ENCODE measurements at places on chromosomes 5 and 9.

- no peak for DNase-seq
Measured at GRCh38 chr5:176818391-176819098, 8.2 kb downstream of the UNC5A start.

DNA sequence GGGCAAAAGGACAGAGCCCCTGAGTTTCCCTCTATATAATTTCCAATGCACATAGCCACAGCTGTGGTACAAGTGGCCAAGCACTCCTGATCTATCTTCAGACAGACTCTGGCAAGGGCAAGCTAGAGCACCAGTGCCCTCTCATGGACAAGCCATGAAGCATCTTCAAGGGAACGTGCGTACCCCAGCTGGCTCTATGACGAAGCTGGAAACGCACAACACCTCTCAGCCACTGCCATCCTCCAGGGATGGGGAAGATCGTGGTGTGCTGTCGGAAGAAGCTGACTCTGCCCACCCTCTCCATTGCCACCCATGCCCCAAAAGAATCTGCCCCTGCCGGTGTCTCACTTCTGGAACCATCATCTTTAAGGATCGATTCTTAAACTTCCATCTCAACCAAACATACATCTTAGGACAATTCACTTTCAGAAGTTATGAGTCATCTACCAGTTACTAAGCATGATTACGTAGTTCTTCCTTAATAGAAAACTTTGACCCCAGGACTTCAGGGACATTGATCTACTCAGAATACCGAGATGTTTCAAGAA lies 482.9 kb downstream of the AGTPBP1 start:
- peak; percentile 18 for DNase-seq

- DNase-seq = no peak
Measured at GRCh38 chr5:35902046-35902672, 36.3 kb downstream of the CAPSL start.

- DNase-seq = no peak
Measured at GRCh38 chr9:25206027-25206426, 472.2 kb downstream of the TUSC1 start.

DNA sequence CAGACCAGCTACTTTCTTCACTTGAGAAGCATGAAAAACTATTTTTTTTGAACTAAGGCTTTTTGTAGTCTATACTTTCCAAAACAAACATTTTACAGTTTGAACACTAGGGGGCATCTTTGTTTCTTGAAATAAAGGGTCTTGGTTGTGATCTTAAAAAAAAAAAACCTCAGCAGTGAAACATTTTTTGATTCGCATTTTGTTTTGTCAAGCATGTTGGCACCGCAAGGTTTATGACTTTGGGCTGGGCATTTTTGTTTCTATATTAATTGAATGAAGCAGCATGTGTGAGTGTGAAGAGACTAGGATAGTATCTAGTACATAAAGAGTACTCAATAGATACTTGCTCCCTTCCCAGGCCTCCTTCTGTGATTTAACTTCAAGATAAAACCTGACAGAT lies 31.6 kb upstream of the ACOT12 start:
- peak; percentile 26 for DNase-seq

DNA sequence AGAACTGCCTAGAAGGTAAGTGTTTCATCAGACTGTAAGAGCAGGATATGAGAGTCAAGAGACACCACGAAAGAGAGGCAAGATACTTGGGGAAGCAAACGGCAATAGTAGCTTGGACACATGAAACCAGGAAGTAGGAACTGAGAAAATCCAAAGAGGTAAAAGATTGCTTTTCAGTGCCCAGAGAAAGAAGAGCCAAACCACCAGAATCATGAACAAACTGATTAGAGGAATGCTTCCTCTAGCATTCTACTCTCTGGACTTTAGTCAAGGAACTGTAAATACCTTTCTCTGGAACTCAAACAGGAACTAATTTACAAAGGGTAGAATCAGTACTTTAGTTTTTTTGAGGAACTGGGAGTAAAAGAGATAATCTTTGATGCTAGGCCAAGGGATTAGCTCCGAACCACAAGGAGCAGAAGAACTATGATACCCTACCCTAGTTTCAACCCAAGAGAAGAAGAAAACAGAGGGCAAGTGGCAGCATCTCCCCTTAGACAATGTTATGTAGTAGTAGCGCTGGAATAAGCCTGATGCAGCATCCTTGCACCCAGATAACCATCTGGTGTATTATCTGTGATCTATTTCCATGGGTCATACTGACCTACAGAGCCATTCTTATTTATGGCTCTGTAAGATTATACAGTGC lies 41.3 kb downstream of the EFCAB9 start:
- no peak for DNase-seq

- DNase-seq = peak; percentile 12
Measured at GRCh38 chr5:37005946-37006540, 129.5 kb downstream of the NIPBL start.

GRCh38 chr5:116292321-116292720 lies 207.5 kb downstream of the COMMD10 start:
- DNase-seq = no peak

DNA sequence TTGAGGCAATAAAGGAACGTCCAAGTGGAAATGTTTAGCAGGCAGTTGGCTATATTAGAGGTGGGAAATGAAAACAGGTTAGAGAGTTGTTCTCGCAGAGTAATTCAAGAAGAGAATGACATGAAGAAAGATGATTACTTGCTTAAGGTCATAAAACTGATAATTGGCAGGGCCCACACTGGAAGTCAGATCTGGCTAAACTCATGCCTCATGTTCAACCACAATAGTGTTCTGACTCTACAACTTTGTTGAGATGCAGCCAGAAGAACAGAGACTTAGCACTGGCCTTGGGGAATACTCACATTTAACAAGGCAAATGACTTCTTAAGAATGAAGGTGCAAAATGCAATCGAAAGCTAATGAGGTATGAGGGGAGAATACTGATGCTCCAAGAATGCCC lies 27.2 kb upstream of the TNFSF8 start:
- DNase-seq = no peak

DNA sequence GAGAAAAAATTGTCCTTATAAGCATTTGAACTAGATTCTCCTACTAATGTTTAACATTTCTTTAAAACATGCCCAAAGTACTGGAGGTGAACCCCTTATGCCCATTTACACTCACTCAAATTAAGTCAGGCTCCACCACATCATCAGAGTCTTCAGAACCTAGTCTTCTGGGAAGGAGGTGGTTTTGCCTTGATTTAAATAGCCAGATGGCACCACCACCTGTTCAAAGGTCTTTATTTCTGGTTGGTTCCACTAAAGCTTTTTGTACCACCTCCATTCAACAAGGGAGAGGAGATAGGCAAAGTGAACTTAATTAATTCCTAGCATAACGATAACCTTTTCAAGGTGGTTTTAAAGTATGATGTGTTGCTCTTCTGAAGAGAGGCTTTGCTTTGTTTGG lies 189.5 kb downstream of the SLF1 start:
- no peak for DNase-seq

DNA sequence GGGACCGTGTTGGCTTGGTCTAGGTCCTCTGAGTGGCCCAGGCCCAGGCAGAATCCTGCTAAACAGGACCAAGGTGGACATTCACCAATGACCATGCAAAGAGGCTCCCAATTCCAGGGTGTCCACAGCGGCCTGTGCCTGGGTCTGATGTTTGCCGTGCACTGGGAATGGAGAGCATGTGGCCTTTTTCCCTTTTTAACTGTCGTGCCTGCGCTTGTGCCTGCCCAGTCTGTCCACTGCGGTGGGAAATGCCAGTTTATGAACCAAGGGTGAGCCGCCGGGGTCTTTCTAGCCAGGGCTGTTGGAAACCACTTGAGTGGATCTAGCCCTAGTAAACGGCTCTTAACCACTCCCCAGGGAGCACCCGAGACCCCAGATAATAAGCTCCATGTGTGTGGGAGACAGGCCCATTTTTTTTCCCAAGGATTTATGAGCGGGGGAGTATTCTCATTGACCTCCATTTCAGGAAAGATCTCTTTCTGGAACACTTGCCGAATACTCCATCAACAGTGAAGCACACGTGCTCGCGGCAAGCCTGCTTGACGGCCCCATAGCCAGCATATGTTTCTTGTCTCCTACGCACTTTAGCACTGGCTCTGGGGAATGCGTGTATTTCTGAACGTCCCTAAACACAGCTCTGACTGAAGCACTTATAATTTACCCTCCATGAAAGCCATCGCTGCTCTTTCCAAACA lies 93.2 kb upstream of the PHYKPL start:
- DNase-seq = no peak

GRCh38 chr5:138698713-138699112 lies 54.5 kb upstream of the CTNNA1 start:
- DNase-seq = no peak

GRCh38 chr9:8643464-8643863 lies 843.9 kb upstream of the DMAC1 start:
- no peak for DNase-seq

DNA sequence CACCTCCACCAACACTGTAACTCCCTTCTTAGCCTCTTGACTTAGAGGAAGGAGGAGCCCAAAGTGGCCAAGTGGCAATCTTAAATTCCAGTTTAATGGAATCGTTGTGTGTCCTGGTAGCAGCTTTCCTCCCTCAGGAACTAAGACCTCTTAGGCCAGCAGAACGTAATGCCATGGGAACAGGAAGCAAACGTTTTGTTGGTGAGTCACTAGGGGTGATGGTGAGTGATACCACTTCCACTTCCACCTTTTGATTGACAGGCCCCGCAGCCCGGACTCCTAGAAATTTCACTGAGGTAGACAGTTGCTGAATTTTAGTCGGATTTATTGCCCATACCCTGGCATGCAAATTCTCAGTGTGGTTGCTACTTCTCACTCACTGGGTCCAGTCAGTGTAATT lies 94.2 kb upstream of the FBN2 start:
- no peak for DNase-seq

DNA sequence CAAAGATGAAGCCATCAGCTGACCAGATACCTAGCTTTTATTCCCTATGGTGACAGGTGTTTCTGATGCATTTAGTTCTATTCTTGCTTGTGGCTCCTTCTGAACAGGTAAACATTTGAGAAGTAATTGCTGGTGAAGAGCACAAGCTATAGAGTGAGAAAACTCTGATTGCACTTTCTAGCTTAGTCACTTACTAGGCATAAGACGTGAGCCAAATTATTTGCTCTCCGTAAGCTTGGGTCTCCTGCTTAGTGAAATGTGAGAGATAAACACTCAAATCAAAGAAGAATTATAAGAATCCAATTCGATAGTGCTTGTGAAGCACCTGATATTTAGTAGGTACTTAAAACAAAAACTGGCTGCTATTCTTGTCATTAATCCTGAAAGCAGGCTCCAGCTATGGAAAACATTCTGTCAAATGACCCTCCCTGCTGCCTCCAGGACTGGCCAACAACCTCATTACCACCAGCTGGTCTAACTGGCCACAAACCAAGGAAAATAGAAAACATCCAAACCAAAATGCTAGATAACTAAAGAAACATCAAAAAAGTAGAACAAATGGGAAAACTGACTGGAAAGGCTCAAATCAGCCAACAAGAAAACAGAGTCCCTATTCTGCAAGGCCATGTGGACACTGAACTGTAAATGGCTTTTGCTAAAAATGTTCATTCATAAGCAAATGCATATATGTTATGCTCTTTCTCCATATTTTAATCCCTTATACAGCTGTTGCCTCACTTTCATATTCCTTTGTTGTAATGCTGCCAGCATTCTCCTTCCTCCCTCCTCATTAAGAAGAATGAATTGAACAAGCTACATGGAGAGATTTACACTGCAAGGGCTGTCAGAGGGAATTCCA lies 616.1 kb downstream of the DTWD2 start:
- no peak for DNase-seq

DNA sequence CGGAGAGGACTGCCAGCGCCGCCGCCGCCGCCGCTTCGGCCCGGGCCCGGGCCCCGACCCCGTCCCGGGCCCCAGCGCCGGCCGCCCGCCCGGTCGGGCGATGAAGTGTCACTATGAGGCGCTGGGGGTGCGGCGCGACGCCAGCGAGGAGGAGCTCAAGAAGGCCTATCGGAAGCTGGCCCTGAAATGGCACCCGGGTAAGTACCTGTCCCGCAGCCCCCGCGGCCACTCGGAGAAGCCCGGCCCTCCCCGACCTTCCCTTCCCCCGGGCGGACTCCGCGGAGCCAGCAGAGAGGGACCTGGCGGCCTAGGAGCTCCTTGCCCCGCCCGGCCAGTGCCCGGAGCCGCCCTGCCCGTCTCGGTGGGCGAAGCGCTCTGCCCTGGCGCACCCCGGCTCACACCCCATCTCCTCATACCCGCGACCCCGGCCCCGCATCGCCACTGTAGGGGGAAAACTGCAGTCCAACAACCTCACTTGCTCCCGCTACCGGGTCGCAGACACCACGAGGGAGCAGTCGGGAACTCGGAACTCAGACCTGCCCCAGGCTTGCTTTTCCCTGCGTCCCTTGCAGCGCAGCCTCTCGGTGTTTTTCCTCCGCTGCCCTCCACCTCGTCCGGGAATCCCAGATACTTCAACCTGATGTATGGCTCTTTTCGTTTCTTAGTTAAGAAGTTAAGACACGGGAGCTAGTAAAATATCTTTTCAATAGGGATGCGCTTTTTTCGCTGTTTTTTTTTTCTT lies 532 bp downstream of the DNAJC21 start:
- peak; percentile 75 for DNase-seq

GRCh38 chr5:66041627-66042026 lies 102.5 kb upstream of the SREK1 start:
- no peak for DNase-seq

- DNase-seq = peak; percentile 39
Measured at GRCh38 chr9:113219186-113219936, 1.7 kb downstream of the FKBP15 start.

DNA sequence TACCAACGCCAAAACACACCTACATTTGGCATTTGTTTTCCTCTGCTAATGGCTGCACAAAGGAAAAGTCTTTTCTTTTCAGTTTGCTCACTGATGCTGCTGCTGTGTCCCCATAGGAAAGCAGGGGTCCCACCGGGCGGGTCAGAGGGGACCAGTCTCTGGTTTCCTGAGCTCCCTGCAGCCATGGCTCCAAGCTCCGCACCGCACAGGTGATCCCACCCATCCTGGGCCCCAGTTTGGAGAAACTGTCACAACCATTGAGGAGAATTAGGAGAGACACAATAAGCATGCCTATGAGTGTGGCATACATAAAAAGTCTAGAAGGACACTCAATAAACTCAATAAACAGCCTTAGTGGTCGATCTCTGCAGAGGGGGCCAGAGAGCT lies 19.9 kb downstream of the MED10 start:
- DNase-seq = no peak

- no peak for DNase-seq
Measured at GRCh38 chr9:111743275-111743674, 51.5 kb downstream of the SHOC1 start.

- no peak for DNase-seq
Measured at GRCh38 chr5:143599474-143599873, 196.0 kb upstream of the NR3C1 start.

- no peak for DNase-seq
Measured at GRCh38 chr5:30768056-30768690, 425.3 kb upstream of the CDH6 start.

- peak; percentile 50 for DNase-seq
Measured at GRCh38 chr5:131224387-131225201, 39.3 kb upstream of the CDC42SE2 start.

GRCh38 chr9:114264806-114265550 lies 57.9 kb upstream of the ORM1 start:
- no peak for DNase-seq

GRCh38 chr5:97224112-97224750 lies 41.2 kb upstream of the RIOK2 start:
- DNase-seq = no peak

GRCh38 chr5:16932401-16932800 lies 3.7 kb downstream of the MYO10 start:
- no peak for DNase-seq

Measured in germinal center (tissue), 1 donor.